ENCODE measurements at places on chromosomes 2 and 18.
A peak's percentile ranks its signal among the peaks of the same experiment; 100 is the strongest.

GRCh38 chr2:129464036-129464435 lies 515.4 kb upstream of the RAB6C start:
- DNase-seq: no peak

DNA sequence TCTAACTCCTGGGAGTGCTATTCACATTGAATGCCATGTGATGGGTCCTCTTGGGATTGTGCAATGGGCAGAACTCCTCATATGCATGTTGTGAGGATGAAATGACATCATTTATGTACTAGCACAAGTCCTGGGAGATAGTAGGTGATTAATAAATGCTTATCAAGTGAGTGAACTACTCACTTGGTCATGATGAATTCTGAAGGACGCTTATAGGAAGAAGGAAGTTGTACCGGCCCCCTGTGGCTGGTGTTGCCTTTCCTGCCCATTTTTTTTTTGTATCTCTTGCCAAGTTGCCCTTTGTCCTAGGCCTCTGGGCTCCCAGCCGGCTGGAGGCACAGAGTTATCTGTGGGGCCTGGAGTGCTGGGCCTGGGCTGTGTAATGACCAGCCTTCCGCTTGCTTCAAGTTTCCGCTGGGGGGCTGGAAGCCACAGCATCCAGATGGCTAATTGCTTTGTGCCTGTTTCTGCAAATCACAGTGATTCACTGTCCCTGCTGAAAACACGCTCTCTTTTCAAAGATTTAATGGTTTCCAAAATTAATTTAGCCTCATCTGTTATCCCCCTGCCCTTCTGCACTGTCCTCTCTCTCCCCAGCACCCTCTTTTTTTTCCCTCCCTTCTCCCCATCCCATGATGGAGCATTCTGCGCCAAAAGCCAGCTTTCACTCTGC lies 33.7 kb upstream of the MRPL33 start:
- no peak for DNase-seq

GRCh38 chr2:9285921-9286320 lies 79.3 kb downstream of the ASAP2 start:
- DNase-seq: no peak

DNA sequence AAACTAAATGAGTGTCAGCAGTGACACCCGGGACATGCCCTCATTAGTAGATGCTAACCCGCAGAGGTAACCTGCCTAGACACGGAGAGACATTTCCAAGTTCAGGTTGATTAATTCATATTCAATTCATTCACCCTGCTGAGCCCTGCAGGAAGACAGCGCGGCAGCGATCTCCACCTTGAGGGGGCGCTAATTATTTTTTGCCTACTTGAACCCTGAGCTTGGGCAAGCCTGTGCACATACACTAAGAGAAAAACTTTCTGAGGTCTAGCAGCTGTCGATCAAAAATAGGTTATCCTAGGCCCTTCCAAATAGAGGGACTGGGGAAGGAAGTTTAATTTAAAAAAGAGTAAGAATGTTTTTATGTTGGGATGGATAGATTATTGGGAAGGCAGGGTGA lies 1.3 kb upstream of the LYPD6 start:
- no peak for DNase-seq

DNA sequence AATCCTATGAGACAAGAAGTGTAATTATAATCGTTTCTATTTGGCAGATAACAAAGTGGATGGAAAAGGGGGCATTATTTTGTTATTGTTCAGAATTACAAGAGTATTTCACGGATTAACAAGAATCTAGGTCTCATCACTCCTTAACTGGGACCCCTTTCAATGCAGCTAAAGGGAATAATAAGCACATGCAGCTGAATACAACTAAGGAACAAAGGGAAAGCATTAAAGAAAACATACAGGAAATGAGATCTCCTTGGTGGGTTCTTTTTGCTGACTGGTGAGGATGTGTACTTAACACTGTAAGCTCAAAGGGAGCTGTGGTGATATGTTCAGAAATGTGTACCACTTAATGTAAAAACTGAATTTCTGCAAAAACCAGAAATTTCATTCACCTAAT lies 140.5 kb upstream of the WDSUB1 start:
- no peak for DNase-seq

DNA sequence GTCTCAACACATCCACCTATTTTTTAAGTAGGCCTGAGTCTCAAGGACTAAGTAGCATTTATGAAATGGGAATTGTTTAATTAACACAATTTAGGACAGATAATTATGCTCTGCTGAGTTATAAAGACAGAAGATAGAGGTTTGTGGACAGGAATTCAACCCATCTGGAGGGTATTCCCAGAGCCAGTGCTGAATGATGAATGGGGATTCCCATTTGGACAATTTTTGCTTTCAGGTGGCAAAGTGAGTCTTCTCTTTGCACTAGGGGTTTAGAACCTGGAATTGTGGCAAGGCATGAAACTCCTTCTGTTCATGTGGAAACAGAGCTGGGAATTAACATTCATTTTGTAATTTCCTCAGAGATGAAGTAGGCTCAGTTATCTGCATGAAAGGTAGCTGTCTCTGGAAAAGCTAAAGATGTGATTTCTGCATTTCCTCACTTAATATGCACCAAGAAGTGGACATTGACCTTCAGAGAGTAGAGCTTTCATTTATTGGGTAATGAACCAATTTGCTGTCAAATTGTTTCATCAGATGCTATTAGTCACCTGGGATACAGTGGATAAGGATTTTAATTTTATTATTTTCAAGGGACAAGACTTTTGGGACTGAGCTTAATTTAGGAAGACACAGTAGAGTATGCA lies 212.1 kb upstream of the NRXN1 start:
- no peak for DNase-seq

DNA sequence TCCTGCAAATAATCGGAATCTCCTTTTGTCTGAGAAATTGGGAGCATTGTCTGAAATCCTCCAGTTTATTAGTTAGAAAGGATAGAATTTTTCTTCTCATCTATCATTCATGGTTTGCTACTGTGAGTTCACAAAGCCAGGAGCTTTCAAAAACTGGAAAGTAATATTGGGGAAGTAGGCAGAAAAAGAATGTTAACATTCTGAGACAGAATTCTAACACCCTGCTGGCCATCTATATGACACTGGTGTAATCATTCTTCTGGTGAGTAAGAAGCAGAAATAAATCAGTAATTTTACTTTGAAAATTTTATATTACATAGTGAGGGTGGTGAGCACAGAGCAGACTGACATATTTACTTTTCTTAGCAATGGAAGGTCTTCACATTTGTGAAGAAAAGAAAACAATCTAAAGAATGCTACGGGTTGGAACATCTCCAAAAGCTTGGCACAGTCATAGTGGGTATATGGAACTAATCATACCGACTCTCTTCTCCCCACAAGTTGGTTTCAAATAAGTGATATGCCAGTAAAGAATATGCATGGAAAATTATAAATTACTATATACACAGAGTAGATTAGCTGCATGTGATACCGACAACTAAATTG lies 344.9 kb downstream of the LPIN1 start:
- no peak for DNase-seq

- DNase-seq: no peak
Observed at GRCh38 chr2:219611866-219612576, 14.4 kb downstream of the STK11IP start.

- no peak for DNase-seq
Observed at GRCh38 chr2:217849154-217849975, 153.4 kb downstream of the TNS1 start.

- peak; percentile 30 for DNase-seq
Observed at GRCh38 chr18:79597831-79598632, 81.6 kb upstream of the CTDP1 start.

DNA sequence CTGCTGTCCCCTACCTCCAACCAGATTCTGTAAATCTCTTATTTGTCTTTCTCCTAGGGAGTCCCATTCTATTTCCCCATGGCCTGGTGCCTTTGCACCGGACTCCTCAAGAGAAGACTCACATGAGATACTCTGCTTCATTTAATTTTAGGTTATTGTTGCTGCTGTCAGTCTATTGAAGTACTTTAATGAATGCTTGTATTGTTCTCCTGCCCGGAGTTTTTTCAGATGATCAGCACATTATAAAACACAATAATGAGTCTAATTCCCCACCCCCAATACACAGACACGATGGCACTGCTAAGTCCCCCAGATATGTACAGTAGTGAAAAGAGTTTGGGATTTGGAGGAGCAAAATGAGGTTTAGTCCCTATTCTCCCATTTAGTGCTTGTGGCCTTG lies 58.9 kb downstream of the HAUS1 start:
- no peak for DNase-seq

GRCh38 chr2:181683518-181684453 lies 3.5 kb upstream of the NEUROD1 start:
- DNase-seq: no peak

DNA sequence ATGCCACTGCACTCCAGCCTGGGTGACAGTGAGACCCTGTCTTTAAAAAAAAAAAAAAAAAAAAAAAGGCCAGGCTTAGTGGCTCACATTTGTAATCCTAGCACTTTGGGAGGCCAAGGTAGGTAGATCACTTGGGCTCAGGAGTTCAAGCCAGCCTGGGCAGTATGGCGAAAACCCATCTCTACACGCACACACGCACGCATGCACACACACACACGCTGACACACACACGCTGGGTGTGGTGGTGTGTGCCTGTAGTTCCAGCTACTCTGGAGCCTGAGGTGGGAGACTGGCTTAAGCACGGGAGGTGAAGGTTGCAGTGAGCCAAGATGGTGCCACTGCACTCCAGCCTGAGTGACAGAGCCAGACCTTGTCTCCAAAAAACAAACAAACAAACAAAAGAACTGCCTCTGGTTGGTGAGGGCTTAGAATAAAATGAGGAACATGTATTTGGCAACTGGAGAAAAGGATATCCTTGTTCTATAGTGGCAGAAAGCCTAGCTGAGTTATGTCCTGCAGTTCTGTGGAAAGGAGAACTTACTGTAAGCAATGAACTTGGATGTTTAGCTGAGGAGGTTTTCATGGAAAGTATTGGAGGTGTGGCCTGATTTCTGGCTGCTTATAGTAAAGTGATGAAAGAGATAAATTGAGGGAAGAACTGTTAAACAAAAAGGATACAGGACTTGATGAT lies 34.0 kb downstream of the HAT1 start:
- no peak for DNase-seq

GRCh38 chr2:122028371-122029100 lies 273.1 kb downstream of the TSN start:
- DNase-seq: peak; percentile 46

- no peak for DNase-seq
Observed at GRCh38 chr18:23635283-23636070, 27.2 kb downstream of the ANKRD29 start.

DNA sequence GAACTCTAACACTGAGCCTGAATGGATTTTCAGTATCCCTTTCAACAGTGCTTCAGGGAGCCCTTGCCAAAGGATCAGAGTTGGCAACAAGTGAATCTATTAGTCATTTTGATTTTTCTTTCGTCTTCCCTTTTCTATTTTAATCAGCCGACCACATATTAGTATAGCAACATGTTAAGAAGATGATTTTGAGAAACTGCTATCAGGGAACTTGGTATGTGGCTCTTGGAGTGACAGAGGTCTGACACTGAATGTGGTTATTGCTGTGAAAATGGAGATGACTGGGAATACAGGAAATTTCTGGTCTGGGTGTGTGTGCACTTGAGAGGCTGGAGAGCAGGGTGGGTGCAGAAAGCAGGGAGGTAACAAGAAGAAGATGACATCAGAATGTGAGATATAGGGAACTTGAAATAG lies 28.7 kb upstream of the IL1RL1 start:
- no peak for DNase-seq

- no peak for DNase-seq
Observed at GRCh38 chr2:28952836-28953211, 28.3 kb upstream of the TOGARAM2 start.

GRCh38 chr2:238936162-238937052 lies 88.5 kb downstream of the TWIST2 start:
- DNase-seq: no peak

- no peak for DNase-seq
Observed at GRCh38 chr18:22971038-22971437, 37.9 kb downstream of the RBBP8 start.

GRCh38 chr2:216683846-216684245 lies 11.5 kb downstream of the IGFBP5 start:
- DNase-seq: peak; percentile 95

DNA sequence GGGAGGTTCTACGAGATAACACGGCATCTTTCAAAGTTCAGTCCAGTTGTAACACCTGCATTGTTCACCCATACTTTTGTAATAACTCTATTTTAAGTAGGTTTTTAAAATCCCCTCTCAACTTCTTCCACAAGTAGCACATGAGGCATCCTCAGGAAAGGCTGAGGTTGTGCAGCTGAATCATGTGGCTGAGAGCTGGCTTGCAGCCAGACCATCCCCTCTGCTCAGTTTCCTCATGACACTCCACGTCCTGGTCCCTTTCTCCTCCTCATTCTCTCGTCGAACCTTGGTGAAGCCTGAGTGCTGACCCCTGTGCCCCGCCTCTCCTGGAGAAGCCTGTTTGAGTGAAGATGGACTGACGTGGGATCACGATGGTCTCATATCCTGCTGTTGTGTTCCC lies 42.5 kb downstream of the POU3F3 start:
- DNase-seq: no peak

DNA sequence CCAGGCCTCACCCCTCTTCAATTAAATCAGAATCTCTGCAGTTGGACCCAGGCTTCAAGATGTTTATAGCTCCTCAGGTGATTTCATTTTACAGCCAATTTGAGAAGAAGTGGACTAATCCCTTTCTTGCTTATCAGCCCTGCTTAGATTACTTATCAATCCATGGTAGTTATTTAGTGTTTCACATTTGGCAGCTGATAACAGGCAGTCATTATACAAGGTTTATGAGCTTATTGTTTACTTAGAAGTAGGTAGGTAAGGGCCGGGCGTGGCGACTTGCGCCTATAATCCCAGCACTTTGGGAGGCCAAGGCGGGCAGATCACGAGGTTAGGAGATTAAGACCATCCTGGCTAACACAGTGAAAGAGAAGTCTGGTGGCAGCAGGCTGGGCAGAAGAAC lies 237.5 kb downstream of the CTNNA2 start:
- DNase-seq: no peak

- no peak for DNase-seq
Observed at GRCh38 chr2:98241592-98241991, 104.7 kb upstream of the CNGA3 start.

GRCh38 chr18:45449418-45450227 lies 165.7 kb upstream of the SLC14A2 start:
- DNase-seq: peak; percentile 80

- no peak for DNase-seq
Observed at GRCh38 chr2:74778381-74779264, 55.3 kb upstream of the HK2 start.

GRCh38 chr2:50720697-50721315 lies 311.1 kb downstream of the NRXN1 start:
- no peak for DNase-seq

DNA sequence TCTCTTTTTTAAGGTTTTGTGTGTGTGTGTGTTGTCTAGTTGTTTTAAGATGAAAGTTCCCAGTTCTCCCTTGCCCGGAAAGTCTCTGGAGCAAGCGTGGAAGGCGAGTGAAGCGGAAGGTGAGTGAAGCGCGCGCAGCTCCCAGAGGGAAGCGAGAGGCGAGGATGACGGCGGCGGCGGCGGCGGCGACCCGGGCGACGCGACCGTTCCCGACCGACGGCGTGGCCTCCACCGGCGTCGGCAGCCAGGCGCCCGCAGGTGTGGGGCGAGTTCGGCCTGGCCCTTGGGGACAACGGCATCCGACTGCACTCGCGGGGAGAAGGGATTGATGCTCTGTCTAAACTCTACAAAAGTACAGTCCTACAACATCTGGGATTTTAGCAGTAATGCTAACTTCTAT lies 321.9 kb downstream of the CELF4 start:
- DNase-seq: peak; percentile 74

GRCh38 chr2:100782380-100782878 lies 37.5 kb upstream of the NPAS2 start:
- DNase-seq: no peak
